NCI-H526 (cell line): ENCODE measurements at places on chromosomes 5 and 9.

GRCh38 chr9:37559125-37559524, 17.1 kb downstream of the FBXO10 start:
- DNase-seq: no peak

DNA sequence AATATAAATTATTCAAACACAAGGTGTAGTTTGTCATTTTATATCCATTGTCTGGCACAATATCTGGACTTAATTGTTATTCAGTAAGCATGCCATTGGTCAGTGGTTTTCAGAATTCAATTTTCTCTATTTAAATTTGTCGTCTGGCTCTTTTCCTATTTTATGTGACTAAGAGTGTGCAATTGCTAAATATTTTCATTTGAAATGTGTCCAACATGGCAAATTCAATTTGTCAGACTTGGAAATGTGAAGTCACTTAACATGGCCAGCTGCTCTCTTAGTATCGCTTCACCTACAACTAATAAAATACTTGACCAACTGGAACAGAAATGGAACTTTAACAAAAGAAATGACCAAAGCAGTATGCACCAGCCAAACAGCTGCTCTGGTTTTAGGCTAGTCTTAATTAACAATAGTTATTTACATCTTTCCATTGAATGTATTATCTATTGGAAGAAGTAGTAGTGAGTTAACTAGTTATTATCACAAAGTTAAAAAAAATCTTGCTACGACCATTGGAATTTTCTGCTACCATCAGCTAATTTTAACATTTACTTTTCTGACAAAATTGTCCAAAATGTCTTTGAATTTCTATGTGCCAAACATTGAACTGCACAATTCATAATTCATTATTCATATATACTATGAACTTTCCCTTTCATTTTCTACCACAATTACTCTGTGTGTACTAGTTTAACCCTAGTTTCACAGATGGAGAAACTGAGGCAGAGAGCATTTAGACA, 720.7 kb upstream of the FAM174A start:
- no peak for DNase-seq

- no peak for DNase-seq
Observed at GRCh38 chr5:163964671-163965070, 459.3 kb downstream of the MAT2B start.

- DNase-seq: peak; percentile 72
Observed at GRCh38 chr5:88883059-88883835, at the start of gene MEF2C. Gene MEF2C (minus strand): TSS chr5:88883184. CDS start chr5:88823788, 59,396 bp downstream.

DNA sequence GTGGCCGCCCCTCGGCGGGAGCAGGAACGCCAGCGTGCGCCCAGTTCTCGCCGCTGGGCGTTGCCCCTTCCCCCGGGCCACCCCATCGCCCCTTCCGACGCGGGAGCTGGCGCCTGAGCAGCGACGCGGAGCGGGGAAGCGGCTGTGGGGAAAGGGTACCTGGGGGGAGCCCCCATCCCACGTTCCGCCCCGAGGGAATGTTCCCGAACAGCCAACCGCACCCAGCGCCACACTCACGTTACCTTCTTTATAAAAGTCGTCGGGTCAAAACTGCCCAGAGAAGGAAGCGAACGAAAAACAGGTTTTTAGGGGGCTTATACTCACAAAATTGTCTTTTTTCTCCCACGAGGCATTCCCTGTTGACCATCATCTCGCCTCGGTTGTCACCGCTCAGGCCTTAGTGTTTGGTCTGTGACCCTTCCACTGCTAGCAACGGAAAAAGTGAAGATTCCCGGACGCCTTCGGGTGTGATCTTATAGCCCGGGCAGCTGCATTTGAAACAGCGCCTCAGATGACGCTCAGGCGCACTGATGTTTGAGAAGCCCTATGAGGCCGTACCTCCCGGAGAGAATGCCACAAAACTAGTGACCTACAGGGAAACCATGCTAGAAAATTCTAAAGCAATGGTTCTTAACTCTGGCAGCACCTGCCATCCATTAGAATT, 475 bp upstream of the GOLM1 start:
- DNase-seq: peak; percentile 48

DNA sequence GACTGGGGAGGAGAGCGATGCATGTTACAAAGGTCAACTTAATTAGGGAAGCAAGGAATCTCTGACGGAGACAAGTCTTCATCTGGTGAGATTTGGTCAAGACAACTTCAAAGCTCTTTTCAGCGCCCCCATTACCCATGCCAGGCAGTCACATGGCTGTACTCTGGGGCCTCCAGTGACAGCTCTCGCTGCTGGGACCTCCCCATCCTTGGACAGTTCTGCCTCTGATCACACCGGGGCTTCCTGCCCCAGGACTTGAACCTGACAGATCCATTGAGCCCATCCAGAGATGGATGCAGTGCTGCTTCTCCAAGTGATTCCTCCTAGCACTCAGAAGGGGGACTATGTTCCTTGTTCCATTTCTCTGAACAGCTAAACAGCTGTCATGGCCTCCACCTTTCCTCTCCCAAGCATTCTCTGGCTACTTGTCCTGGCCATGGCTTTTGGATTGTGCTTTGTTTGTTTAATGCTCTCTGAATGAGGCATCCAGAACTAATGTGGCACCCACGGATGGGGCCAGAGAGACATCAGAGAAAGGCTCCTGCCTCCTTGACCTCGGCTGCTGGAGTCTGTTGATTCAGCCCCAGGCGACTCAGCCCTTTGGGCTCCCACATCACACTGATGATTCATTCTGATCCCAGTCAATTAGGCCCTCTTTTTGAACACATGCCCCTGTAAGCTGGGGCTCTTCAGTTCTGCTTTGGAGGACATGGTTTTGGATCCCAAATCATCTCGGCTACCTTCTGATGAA, 122.1 kb upstream of the ADAMTS16 start:
- no peak for DNase-seq

GRCh38 chr5:43110606-43111170, 10.0 kb upstream of the ZNF131 start:
- peak; percentile 62 for DNase-seq

DNA sequence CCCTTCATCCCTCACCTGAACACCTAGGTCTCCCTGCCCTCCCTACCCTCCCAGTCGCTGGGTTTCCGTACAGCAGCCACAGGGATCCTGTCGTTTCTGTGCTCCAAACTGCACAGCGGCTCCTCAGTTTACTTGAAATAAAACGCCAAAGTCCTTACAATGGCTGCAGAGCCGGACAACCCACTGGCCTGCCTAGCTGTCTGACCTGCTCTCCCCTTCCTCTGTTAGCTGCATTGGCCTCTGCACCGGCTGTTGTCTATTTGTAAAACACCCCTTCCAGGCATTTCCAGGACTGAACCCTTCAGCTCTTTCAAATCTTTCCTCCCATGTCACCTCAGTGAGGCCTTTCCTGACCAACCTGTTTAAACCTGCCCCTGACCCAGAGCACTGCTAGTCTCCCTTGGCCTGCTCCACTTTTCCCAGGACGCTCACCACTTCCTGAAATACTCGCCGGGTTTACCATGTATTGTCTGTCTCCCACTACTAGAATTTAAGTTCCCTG, 9.1 kb upstream of the MGAT1 start:
- DNase-seq: no peak

DNA sequence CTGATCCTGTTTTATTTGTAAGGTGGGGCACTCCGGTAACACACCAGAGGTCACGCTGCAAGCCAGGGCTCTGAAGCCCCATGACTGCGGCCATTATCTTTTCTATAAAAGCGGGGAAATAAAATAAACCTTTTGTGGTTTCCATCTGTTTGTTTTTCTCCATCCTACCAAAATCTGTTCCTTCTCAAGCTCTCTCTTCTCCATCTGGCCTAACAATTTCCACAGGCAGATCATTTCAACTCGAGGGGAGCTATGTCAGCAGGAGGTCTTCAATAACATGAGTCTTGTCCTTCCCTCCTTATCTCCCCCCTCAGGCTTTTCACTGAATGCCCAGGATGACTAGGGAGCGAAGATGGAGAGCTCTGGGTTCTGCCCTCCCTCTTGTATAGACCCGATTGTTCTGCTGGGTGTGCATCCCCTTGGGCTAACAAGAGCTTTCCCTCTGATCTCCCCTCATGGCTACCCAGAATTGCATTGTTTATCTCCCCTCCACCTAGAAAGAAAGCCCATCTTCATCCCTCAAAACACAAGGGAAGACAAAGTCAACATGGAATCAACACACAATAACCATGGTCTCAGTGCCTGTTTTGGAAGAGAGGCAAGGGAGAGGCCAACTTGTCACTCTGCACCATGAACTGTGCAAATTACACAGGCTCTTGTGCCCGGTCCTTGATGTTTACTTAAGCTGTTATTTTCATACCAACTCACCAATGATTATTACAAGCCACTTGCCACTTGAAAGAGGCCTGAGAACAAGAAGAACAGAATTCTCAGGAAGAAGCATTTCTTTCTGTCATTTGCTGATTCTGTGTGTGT, 187.8 kb downstream of the FANCC start:
- no peak for DNase-seq

DNA sequence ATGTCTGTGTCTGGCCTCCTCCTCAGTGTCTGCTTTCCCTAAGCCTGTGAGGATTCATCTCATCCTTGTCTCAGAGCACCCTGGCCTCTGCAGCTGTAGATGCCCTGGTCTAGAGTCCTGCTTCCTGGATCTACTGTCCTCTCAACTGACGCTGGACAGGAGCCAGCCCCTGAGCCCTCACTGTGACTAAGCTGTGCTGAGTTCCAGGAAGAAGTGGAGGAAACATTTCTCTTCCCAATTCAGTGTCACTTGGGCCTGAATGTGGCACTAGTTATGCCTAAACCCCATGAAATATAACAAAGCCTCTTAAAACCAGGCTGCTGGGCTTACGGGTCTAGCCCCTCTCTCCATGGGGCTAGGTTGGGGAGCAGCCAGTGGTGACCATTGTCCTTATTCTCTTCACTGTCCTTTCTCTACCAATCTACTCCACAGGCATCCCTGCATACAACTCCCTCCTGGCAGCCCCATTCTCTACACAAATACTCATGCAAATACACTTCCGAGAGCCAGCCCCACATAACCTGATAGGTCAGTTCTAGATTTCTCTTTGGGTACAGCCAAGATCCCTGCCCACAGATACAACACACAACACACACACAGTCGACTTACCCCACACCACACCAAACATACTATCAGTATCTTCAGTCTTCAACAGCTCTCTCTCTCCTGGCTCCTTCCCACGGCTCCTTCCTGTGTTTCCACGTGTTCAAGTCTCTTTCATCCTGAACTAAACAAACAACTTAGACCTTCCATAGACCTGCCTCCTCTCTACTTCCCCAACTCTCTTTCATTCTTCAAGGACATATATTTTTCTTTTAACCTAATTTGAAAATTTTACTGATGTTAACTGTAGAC, 220.8 kb downstream of the SNX18 start:
- DNase-seq: no peak

GRCh38 chr9:16987026-16987425, 116.6 kb upstream of the BNC2 start:
- no peak for DNase-seq

DNA sequence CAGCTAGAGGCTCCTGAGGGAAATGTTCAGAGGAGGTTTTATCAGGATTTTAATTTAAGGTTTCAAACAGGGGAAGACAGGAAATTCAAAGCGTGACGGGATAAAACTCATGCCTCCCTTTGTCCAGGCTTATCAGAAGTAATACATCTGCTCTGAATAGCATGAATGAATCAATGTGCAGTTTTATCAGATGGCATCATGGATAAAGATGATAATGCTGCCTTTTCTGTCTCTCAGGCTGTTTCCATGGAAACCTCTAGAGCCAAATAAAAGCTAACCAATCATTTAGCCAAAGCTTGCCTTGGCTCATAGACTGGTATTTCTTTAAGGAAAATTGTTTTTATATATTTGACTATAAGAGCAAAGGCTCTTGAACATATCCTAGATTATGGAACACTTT, 16.4 kb downstream of the MFAP3 start:
- DNase-seq: no peak

- DNase-seq: peak; percentile 7
Observed at GRCh38 chr5:91038180-91038808, 344.8 kb downstream of the ARRDC3 start.

- DNase-seq: no peak
Observed at GRCh38 chr9:134224127-134224526, 59.8 kb upstream of the RNU6ATAC start.

DNA sequence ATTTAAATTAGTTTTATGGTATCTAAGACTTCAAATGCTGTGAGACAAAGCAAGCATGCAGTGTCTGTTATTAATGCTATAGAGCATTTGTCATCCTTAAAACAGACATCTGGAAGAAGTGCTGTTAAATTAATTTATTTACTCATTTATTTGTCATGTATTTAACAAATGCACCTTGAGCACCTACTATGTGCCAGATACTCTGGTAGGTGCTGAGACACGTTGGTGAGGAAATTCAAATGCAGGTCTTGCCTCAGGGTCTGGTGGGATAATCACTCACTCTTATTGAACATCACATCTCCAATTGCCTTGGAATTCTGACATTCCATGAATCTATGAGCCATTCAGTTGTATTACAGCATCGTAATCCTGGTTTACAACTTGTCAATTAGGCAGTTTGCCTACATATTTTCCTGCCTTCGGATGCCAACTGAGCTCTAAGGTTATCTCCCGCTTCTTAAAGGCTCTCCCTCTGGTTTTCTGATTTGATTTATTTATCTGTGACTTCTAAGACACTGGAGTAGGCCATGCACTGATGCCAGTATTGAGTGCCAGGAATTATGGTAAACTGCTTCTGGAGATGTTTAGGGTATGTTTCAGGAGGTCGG, 56.0 kb upstream of the RPS23 start:
- no peak for DNase-seq

GRCh38 chr9:136995772-136996311, 526 bp downstream of the CLIC3 start:
- no peak for DNase-seq

GRCh38 chr5:103232393-103232999, 26.1 kb upstream of the MACIR start:
- peak; percentile 2 for DNase-seq

DNA sequence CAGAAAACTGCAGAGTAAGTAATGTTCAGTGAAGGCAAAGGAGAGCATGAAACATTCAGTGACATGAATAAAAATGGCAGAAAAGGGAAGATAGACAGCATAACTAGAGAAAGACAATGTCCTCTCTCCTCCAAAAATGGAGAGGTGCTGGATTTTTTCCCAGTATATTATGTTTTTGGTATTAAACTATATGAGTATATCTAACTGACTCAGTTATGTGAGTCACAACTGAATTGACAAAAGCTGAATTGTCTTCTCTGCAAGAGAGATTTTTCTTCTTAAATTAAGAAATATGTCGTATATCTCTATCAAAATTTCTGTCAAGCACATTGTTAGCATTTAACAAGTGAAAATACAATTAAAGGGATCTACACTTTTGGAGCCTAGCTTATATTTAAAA, 375.1 kb downstream of the CHSY3 start:
- no peak for DNase-seq

DNA sequence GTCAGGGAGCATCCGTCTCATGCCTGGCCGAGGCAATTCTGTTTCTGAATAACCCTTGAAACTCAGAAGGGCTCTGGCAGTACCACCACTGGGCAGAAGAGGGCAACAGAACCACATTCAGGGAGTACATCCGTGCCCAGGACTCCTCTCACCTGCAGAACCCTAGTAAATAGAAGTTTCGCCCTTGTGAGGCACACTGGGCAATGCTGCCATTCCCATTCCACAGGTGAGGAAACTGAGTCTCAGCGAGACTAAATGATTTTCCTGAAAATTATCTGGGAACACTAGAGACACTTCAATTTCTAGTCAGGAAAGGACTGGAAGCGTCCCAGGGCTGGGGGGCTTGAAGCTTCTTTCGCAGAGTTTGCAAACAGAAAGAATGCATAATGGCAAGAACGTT, 74.7 kb downstream of the FGF1 start:
- peak; percentile 46 for DNase-seq

- no peak for DNase-seq
Observed at GRCh38 chr5:76274571-76274970, 128.5 kb upstream of the IQGAP2 start.

GRCh38 chr9:2621722-2622460, at the start of gene VLDLR:
Gene VLDLR (plus strand): TSS chr9:2621787. CDS start chr9:2622190, 403 bp downstream.
- peak; percentile 82 for DNase-seq
